ENCODE measurements at places on chromosomes 3 and 15.

DNA sequence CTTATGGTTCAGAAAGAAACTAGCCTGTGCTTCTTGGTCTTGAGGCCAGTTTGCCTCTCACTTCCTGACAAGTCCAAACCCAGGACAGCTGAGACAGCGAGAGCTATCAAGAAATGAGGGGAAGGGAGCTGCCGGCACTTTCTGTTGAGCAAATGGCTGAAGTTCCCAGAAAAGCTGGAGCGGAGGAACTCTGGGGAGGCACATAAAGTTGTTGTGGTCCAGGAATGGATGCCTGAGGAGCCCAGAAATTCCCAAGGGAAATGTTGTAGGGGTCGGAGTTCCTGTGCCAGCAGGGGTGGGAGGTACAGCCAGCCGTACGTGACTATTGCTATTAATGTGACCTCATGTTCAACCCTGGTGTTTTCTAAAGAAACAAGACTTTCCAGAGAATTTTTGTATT is 98.8 kb upstream of the TNFAIP8L3 start:
- no peak for DNase-seq

GRCh38 chr3:10935028-10935427 is 57.5 kb upstream of the SLC6A1 start:
- no peak for DNase-seq

GRCh38 chr15:82950295-82950694 is 2.2 kb downstream of the HOMER2 start:
- no peak for DNase-seq

- no peak for DNase-seq
These were observed 124.2 kb downstream of the SLC25A26 start for GRCh38 chr3:66344848-66345578.

DNA sequence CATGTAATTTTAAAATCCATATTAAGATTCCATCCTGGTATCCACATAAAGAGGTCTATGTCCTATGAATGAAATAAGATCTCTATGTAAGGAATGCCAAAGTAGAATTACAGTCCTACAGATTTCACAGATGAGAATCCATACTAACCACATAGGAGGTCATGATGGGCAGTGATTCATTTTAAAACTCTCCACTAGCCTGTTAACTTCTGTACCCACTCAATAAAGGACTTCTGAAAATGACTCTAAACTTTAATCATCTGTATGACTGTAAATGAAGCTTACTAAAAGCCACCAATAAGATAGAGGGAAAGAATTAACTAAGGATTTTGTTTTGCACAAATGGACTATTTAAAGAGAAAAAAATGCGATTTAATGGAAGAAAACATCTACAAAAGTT is 28.7 kb downstream of the MORC1 start:
- no peak for DNase-seq

- DNase-seq, result no peak
These were observed 8.9 kb upstream of the IDH3A start for GRCh38 chr15:78140292-78140691.

GRCh38 chr3:167864552-167864874 is 129.0 kb downstream of the SERPINI1 start:
- no peak for DNase-seq

GRCh38 chr15:66614951-66615760 is 49.4 kb upstream of the LCTL start:
- no peak for DNase-seq

- no peak for DNase-seq
These were observed 470.4 kb upstream of the ROBO1 start for GRCh38 chr3:80238152-80238551.

DNA sequence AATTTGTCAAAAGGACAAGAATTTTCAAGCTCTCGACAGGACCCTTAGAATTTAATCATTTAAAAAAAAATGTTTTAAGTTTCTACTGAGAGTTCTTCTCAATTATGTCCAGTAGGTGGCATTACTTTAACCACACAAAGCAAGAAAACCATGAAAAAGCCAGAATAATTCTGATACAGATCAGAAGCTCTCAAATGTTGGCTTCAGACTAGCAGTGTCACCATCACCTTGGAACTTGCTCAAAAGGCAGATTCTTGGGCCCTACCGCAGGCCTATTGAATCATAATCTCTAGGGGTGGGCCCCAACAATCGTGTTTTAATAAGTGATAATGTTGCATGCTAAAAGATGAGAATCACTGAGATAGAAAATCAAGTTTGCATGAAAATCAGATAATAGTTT is 99.5 kb upstream of the KCNMB2 start:
- peak; percentile 82 for DNase-seq

GRCh38 chr15:84839714-84840113 is 22.6 kb downstream of the ALPK3 start:
- no peak for DNase-seq

DNA sequence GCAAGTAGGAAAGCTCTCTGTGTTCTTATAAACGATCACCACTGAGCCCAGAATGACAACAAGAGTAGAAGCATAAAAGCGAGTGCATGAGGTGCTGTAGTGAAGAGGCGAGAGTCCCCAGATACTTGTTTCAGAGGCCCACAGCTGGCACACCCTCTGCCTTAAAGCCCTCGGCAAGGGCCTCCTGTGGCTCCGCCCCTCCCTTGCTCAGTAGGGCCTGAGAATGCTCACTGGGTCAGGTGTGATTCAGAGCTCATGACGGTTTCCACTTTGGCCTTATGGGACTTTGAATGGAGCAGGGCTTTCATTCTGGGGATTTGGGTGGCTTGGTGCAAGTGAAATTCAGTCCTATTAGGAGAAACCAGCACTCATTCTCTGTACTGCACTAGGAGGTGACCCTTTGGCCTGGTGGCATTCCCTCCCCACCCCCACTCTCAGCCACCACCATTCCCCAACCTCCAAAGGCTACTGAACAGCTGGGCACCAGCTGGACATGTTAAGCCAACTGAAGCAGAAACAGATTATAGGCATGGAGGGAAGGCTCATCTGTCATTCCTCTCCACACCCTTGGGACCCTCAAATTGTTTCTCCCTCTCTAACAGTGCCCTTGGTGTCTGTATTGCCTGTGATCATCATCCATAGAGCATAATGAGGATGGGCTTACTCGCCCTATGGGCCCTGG is 109.6 kb upstream of the CTDSPL start:
- DNase-seq, result no peak

GRCh38 chr15:86041399-86041798 is 38.3 kb upstream of the AGBL1 start:
- DNase-seq, result no peak

- DNase-seq, result no peak
These were observed 201.0 kb upstream of the WNT5A start for GRCh38 chr3:55688154-55688553.

GRCh38 chr3:107651782-107652181 is 129.0 kb downstream of the BBX start:
- no peak for DNase-seq

DNA sequence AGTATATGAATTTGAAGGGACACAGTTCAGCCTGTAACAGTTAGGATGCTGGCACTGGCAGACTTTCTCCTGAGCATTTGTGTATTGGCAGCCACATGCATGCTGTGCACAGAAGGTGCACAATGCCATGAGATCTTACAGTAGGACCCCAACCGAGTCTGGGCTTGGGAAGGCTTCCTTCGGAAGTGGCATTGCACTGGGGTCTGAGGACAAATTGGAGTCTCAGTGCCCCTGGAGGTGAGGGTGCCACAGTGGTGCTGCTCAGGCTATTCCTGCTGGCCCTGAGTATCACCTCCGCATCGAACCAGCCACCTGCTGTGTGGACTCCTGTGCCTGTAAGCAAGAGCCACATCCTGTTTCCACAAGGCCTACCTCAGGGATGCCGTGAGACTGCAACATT is 99.5 kb downstream of the DNAJB8 start:
- no peak for DNase-seq

DNA sequence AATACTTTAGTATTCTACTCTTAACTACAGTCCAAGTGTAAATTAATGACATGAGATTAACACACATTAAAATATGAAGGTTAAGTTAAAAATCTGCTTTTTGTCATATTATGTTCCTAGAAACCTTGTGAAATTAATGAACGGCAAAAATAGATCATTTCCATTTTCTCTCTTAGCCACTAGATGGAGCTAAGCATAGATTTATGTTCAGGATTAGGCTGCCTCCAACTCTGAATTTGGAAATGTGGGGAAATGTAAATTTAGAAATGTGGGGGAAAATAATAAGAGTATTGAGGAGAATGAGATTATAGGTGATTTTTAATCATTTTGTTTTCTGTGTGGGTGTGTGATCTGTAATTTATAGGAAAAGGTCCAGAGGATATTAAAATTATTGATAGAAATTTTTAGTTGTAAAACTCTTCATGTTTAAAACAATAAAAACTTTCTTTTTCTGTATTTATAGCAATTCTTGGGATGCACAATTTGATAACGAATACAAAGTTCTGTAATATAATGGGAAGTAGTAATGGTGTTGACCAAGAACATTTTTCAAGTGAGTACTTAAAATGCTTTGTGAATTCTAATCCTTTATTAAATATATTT is 59.2 kb downstream of the TMOD3 start:
- peak; percentile 7 for DNase-seq

DNA sequence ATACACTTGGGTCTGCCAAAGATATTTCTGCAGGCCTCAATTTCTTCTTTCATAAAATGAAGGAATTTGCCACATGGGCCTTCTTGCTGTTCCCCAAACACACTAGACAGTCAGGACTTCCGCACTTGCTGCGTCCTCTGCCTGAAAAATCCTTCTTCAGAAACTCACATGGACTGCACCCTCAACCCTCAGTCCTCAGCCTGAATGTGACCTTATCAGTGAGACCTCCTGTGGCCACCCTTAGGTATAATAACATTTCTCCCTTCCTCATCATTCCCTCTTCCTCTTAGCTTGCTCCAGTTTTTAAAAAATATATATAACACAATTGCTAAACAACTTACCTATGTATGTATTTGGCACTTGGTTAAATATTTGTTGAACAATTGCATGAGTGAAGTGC is 257.5 kb downstream of the MFSD1 start:
- DNase-seq, result no peak

- no peak for DNase-seq
These were observed 1.2 kb downstream of the IGDCC4 start for GRCh38 chr15:65421360-65422215.

GRCh38 chr15:59933607-59934006 is 70.5 kb upstream of the FOXB1 start:
- no peak for DNase-seq

GRCh38 chr3:141618938-141619337 is 119.2 kb upstream of the RNF7 start:
- no peak for DNase-seq

DNA sequence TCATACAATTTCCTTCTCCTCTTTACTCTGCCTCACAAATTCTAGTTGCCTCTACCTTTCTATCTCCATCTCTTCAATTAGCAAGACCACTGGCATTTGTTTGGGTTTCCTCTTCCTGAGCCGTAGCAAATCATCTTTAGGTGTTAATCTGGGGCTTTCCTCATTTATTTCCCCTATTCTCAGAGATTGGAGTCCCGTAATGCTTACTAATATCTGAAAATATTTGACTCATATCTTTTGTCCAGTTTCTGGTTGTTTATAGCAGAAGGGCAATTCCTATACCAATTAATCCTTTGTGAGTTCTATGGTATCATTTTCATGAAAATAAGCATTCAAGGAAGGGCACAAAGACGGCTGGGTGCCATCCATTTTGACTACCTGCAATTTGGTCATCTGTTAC is 103.7 kb downstream of the NR2E3 start:
- no peak for DNase-seq

DNA sequence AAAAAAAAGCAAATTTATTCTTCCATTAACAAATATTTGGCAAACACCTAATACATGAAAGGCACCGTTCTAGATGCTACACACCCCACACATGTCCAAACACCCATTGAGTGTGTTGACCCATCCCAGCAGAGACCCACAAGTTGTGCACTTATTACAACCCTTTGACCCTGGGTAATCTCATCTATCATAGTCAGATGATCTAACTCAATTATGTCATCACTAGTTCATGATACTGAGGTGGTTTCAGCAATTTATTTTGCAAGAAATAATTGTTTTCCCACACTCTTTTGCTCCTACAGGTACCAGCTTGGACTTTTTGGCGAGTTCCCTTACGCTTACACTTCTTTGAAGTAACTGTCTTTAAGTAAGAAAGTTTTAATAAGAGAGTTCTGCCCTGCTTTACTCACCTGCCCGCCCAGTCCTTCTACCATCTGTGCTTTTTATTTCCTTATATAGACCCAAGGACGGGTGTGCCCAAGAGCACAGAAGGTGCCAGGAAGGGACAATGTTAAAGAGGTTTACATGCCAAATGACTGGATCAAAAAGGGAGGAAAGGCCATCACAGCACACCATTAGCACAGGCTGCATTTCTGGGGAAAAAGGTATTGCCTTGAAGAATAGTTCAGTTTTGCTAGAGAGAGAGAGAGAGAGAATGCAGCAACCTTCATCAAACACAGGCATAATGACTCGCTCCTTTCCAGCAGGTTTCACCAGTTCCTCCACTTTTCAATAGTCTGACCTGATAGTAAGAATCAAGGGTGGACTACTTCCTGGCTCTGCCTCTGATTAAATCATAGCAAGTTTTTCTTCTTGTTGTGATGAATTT is 54.5 kb upstream of the ATP11B start:
- no peak for DNase-seq

DNA sequence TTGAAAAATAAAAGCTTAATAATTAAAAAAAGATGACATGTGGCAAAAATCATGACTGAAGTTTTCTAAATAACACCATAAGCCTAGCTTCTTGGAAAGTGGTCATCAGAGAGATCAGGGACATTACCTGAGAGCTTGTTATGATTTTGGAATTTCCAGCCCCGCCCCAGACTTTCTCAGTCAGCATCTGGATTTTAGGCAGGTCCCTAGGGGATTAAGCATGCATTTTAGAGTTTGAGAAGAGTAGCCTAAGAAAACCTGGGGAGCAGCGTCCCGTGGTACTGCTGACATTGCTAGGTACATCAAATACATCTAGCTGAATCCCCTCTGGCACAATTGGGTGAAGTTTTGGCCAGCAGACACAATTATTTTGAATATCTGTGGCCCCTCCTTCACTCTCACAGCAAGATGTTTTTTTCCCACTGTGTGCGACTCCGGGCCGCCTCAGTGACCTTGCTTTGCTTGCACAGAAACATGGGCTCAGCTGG is 58.7 kb upstream of the MEF2A start:
- DNase-seq, result no peak

- DNase-seq, result no peak
These were observed 10.8 kb downstream of the ESYT3 start for GRCh38 chr3:138445236-138445635.

GRCh38 chr3:167102071-167102470 is 278.0 kb downstream of the ZBBX start:
- no peak for DNase-seq

DNA sequence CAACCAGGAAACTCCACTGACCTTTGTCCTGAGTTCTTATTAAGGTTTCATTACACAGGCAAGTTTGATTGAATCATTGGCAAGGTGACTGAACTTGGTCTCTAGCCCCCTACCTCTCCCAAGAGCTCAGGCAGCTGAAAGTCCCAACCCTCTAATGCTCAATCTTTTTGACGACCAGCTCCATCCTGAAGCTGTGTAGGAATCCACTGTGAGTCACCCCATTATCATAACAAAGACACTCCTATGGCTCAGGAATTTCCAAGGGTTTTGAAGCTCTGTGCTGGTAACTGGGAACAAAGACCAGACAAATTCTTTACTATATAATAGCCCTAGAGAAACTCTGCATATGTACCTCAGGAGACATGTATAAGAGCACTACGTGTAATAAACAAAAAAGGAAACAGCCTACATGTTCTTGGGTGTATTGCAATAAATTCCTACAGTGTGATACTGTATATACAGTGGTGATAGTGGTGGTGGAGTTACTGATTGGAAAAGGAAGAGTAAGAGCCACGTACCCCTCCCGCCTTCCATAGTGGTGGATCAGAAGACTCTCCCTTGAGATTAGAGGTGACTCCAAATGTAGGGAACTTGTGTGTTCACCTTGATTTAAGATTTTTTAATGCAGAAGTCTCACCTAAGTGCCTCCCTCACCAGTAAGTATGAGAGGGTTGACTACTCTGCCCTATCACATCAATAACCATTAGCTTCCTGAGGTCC is 116.6 kb downstream of the ST8SIA2 start:
- no peak for DNase-seq
